ENCODE measurements at places on chromosomes 2 and 18.

DNA sequence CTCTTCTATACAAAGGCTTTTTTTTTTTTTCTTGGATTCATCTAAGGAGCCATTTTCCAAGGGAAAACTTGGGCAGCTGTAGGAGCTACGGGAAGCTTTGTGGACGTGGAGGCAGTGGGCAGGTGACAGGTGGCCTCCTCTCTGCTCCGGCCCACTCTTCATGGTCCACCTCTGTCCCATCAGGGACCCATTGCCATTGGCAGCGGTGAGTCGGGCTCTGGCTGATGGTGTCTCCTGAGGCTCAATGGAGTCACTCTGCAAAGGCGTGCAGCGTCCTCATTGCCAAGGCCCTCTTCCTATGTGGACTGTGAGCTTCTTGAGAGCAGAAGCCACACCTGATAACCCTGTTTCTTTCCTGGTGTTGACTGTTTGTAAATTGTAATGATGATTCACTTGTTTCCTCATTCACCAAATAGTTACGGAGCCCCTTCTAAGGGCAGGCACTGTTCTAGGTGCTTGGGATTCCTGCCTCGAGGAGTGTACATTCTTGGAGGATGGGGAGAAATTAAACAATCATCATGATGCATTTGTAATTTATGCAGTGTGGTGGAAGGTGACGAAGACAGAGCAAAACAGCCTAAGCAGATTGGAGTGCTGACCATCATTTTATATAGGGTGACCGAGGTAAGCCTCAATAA, 240.3 kb upstream of the HS6ST1 start:
- no peak for DNase-seq

DNA sequence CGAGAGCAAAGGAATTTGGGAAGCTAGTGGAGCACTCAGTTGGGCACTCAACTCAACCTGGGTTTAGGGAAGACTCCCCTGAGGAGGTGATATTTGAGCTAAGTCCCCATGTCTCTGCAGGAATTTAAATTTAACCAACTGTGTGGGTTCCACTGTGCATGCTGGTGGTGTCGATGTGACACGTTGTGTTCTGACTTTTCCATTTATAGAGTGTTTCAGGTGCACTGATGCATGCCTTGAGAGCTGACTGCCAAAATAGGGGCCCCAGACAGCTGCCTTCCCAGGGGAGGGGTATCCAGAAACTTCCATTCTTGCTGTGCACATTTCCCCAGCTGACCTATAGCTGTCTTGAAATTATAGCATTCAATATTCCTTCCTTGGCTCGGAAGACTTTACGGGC, 63.7 kb upstream of the BCL2L11 start:
- no peak for DNase-seq

GRCh38 chr18:5720132-5720531, 175.2 kb downstream of the TMEM200C start:
- DNase-seq = no peak

DNA sequence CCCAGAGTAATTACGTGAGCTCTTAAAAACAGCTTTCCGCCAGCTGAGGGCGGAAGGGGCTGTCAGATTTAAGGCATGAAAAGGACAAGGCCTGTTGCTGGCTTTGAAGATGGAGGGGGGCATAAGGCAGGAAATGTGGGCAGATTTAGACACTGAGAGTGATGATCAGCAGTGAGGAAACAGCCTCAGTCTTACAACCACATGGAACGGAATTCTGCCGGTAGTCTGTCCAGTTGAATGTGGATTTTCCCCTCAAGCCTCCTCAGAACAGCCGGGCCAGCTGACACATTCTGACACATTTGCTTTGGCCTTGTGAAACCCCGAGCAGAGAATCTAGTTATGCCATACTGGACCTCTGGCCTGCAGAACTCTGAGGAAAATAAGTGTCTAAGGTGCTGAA, 16.6 kb downstream of the POLE4 start:
- DNase-seq = no peak

- no peak for DNase-seq
Observed at GRCh38 chr2:149184991-149185390, 145.4 kb upstream of the LYPD6 start.

GRCh38 chr2:69372767-69373166, 14.3 kb downstream of the GFPT1 start:
- DNase-seq = no peak

GRCh38 chr2:47437287-47437686, 34.3 kb downstream of the MSH2 start:
- DNase-seq = no peak

GRCh38 chr2:232870018-232870765, at the start of gene SNORC:
Gene SNORC (plus strand): TSS chr2:232870264. CDS start chr2:232870342, 78 bp downstream.
- no peak for DNase-seq

DNA sequence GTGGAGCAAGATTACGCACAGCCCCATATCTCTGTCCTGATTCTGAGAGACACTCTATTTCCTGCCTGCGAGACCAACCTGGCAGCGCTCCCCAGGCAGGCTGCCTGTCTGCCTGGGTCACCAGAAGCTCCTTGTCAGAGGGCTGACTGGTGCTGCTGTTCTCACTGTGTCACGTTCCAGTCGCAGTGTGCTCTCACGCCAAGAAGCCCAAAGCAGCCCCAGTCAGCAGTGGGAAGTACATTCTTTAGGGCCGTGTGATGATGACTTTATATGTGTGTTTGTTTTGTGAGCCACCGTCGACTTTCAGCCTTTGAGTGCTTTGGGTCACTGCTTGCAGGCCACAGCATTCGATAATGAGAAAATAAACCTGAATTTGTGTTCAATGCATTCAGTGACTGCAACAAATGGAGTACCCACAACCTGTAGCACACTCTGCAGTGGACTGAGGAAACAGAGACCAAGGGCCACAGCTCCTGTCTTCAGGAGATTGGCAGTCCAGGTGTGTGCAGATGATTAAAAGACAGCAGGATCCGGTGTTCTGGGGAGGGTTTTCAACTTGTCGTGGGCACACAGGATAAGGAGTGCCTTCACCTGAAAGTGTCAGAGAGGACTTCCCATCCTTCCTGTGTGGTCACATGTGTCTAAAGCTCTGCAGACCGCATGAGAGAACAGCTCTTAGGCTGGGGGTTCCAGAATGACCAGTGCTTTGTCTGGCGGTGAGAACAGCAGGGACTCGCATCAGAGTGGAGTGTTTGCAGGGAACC, 4.8 kb downstream of the TNFRSF11A start:
- DNase-seq = no peak

DNA sequence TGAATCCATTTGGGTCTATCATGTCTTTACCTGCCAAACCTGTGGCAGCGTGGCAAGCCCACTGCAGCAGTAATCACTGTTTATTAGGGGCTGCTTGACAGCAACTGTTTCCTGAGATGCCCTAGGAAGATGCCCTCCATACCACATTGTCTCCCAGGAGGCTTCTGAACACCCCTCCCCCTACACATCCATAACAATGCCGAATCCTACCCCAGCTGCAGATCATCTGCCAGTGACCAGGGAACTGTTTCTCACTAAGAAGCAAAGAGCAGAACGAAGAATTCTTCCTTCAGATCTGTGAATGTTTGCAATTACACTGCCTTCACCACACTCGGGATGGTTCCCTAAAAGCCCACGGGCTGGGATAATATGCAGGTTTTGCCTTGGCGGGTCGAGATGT, 127.8 kb downstream of the VIT start:
- no peak for DNase-seq

- no peak for DNase-seq
Observed at GRCh38 chr18:52451851-52452250, 111.9 kb downstream of the DCC start.

GRCh38 chr2:27100036-27100435, 13.5 kb downstream of the KHK start:
- DNase-seq = no peak

- no peak for DNase-seq
Observed at GRCh38 chr2:236618370-236618769, 48.7 kb downstream of the ACKR3 start.
